Ureter (tissue), 1 donor: ENCODE measurements at places on chromosomes 5 and 9. TPM values are rescaled to one million over a fixed set of nuclear protein-coding genes. Genes with fewer than 3 reads are reported as not detected.

- no peak for DNase-seq
Observed at GRCh38 chr5:56325039-56325438, 91.9 kb upstream of the ANKRD55 start.

DNA sequence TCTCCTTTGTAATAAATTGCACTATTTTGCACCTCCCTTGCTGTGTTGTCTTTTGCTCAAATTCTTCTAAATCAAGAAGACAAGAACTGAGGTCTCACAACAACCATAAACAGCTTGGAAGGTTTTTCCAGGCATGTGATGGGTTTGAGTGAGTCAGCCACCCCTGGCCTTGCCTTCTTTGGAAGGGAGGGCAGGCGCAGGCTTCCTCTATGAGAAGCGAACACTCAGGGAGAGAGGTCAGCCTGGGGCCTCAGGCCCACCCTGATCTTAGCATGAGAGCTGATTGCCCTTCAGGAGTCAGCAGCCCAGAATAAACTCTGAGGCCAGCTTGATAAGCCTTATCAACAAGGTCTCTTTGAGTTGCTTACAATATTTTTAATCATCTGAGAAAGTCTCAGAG is 31.6 kb downstream of the S1PR3 start:
- DNase-seq: no peak

- no peak for DNase-seq
Observed at GRCh38 chr5:78334811-78335210, 25.6 kb upstream of the SCAMP1 start.

GRCh38 chr5:38666668-38667498 is 110.4 kb upstream of the LIFR start:
- peak; percentile 55 for DNase-seq

- DNase-seq: no peak
Observed at GRCh38 chr5:123147128-123147715, 58.2 kb downstream of the PRDM6 start.

TNC gene
- total RNA-seq: 61.2 TPM

NIPAL4 gene
- 49.8 TPM for total RNA-seq

NPR3 gene
- total RNA-seq: 1.4 TPM

DNA sequence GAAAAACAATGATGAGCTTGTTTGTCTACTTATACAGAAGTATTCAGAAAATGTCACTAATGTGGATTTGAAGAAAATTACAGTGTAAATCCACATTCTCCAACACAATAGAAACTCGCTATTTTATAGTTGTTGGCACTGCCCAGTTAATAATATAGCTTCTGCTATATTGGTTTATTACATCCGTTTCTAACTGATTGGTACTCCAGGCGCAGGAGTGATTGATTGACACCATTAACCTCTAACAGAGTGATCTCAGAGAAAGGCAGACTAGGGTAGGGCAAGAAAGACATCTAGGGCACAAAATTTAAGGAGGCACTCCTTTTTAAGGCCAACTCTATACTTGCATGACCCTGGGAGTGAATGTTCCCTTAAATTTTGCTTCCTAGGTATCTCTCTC is 84.0 kb upstream of the MIER3 start:
- DNase-seq: no peak
